ENCODE measurements at places on chromosomes 6 and 20. TPM values are rescaled to one million over a fixed set of nuclear protein-coding genes. Genes with fewer than 3 reads are reported as not detected.
A peak's percentile ranks its signal among the peaks of the same experiment; 100 is the strongest.

DNA sequence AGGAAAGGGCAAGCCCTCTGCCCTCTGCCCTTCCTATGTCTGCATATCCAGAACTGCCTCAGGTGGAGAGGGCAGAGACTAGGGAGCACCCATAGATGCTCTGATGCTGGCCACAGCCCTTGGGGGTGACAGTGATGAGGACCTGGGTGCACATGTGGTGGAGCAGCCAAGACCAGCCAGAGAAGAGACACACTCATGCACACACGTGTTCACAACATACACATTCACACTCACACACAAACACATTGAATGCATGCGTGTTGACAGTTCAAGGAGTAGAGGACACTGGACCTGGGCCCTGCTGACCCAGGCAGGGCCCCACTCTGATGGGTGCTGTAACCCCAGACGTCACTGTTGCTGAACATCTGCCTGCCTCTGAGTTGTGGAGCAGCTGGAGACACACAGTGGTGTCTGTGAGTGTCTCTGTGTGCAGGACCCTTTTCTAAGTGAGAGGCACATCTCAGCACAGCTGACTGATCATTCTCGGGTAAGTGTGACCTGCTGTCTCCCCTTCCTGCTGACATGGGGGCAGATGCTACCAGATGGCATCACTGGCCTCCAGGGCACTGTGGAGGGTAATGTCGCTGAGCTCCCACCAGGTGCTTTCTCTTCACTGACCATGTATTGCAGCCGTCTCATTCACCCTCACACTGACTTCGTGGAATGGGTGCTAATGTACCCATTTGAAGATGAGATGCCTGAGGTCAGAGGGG lies 30.1 kb upstream of the MAS1L start:
- no peak for DNase-seq

Gene EFCAB8
- 0.20 TPM for total RNA-seq

Gene SNAI1
- total RNA-seq: 3.2 TPM

Gene RIPOR3
- total RNA-seq: 6.4 TPM

Gene IRF4
- 2.9 TPM for total RNA-seq

DNA sequence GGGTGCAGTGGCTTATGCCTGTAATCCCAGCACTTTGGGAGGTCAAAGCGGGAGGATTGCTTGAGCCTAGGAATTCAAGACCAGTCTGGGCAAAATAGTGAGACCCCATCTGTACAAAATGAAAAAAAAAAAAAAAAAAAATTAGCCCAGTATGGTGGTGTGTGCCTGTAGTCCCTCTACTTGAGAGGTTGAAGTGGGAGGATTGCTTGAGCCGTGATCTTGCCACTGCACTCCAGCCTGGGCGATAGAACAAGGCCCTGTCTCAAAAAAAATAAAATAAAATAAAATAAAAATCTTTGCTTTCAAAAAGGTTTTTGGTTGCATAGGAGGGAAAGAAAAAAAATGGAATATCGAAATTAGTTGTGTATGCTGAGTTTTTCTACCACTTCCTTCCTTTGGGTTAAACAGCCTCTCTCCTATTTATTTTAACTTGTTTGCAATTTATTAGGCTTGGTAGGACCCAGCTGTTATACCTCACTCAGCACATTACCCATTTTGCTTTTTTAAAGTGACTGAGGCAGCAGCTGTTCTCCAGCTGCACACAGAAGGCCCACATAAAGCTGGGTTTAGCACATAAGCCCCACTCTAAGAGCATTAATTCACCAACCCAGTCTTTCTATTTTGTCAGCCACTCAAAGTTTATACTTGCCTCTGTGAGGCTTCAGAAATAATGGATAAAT lies 152.3 kb downstream of the ZFAND3 start:
- no peak for DNase-seq

DNA sequence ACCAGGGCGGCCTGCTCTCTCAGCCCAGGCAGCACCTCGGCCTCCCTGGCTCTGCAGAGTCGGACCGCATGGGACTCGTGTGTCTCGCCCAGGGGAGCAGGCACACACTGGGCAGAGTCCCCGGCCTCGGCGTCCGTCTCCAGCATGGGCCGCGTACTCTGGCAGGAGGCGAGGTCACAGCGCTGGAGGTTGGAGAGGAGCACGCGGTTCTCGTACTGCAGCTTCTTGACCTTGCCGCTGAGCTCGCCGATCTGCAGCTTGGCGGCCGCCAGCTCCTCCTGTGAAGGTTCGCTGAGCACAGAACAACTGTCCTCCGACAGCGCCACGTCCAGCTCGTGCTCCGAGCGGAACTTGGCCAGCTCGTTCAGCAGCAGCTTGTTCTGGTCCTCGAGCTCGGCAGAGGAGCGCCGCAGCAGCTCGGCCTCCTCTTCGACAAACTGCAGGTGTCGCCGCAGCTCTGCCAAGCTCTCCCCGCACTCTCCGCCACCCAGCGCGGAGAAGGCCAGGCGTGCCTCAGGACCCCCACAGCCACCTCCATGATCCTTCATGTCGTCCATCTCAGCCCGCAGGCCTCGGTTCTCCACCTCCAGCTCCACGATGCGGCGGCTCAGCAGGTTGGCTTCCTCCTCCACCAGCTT lies 42.0 kb upstream of the DSN1 start:
- no peak for DNase-seq

GRCh38 chr6:43103253-43103876 lies 27.3 kb downstream of the PTK7 start:
- no peak for DNase-seq

- no peak for DNase-seq
Observed at GRCh38 chr6:134535831-134536230, 217.9 kb upstream of the SGK1 start.

GRCh38 chr20:53865901-53866793 lies 204.2 kb downstream of the BCAS1 start:
- peak; percentile 68 for DNase-seq

DNA sequence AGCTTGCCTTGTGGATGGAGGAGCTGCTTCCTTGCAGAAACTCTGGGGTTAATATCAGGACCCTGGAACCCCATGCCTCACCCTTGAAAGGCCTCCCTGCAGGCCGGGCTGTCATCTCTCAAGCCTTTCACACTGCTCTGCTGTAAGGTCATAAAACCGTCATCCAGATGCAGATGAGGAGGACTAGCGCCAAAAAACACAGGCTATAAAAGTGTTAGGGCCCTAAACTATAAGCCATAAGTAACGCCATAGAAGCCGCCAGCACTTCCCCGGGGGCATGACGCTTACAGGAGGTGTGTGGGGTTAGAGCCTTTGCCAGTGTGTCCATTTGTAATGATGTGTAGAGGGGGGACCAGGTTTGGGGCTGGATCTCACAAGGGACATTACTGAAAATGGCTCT lies 47.6 kb downstream of the CDH4 start:
- DNase-seq: no peak

GRCh38 chr6:130945401-130945919 lies 117.6 kb downstream of the EPB41L2 start:
- no peak for DNase-seq

Gene PACRG
- 3.2 TPM for total RNA-seq

GRCh38 chr6:54613596-54613995 lies 233.0 kb upstream of the FAM83B start:
- no peak for DNase-seq
